ENCODE measurements at places on chromosomes 13 and 19. TPM values are rescaled to one million over a fixed set of nuclear protein-coding genes. Genes with fewer than 3 reads are reported as not detected.

TMPRSS9 gene
- total RNA-seq: not detected

GRCh38 chr13:107900775-107901174, 314.6 kb downstream of the LIG4 start:
- no peak for DNase-seq

GRCh38 chr13:97948041-97948440, 5.4 kb upstream of the IPO5 start:
- DNase-seq: peak; percentile 60

DNA sequence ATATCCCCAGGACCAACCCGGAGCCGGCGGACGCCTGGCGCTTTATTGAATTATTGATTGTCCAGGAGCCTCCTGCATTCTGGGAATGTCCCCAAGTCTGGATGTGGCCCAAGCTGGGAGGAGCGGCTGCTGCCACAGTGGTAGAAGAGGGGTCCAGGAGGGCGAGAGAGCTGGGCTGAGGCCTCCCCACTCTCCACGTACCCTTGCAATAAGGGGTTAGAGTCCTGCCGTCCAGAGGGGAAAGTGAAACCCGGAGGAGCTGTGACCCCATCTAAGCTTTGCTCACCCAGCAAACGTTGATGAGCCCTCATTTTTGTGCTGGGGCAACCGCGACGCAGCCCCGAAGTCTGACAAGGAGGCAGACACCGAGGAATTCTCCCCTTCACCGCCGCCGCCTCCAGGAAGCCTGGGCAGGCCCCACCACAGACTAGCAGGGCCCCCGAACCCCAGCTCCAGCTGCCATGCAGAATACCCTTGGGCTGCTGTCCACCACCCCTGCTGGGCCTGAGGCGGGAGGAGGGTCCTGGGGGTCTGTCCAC, 1.4 kb upstream of the C2CD4C start:
- peak; percentile 41 for DNase-seq

EXOC3L2 gene
- total RNA-seq: not detected

GRCh38 chr13:80022146-80022545, 318.8 kb downstream of the SPRY2 start:
- no peak for DNase-seq

TMEM238 gene
- total RNA-seq: not detected

DNA sequence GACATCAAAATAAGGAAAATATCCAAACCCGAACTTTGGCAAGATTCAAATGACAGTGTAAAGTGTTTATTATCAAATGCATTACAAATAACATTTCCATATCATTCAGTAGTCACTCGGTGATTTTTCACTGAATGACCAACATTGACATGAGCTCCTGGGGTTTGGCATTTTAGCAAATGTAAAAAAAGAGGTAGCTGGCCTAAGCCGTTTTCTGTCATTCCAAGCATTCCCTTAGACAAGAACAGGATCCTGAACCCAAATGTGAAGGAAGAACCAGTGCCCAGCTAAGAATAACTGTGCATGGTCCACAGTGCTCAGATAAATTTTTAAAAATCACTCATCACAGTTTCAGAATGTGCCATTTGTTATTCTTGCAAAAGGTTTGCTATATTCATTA, 327.9 kb downstream of the GPC6 start:
- DNase-seq: no peak

LGALS14 gene
- total RNA-seq: not detected

DNA sequence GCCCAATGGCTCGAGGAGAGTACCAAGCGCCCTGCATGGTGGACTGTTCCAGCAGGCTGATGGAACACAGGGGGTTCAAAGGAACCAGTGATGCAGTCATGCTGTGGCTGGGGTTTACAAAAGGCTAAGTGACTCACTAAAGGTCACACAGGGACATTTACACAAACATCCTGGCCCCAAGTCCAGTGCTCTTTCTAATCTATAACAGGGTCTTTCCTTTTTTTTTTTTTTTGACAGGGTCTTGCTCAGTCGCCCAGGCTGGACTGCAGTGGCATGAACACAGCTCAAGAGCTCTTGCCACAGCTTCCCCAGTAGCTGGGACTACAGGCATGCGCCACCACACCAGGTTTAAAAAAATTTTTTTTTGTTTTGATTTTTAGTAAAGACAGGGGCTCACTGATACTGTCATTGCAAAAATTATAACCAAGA, 2.8 kb upstream of the SLC25A15 start:
- DNase-seq: no peak

GRCh38 chr19:54434873-54435214, 14.2 kb upstream of the LENG8 start:
- DNase-seq: no peak

GRCh38 chr19:38665950-38666662, 18.7 kb downstream of the ACTN4 start:
- DNase-seq: peak; percentile 98

NAA16 gene
- 14.0 TPM for total RNA-seq

DNA sequence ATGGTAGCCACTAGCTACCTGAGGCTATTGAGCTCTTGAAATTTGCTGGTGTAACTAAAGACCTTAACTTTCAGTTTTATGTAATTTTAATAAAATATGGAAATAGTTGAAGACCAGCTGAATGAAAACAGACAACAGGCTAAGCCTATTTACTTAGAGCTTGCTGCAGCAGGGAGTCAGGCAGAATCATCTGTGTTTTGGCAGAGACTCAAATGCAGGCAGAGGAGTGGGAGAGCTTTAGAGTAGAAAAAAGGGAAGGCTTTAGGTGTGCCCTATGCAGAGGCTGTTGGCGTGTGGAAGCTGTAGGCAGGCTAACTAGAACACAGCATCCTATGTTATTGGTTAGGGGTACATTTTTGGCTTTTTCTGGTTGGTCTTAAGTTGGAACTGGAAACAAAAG, 304.9 kb upstream of the NBEA start:
- no peak for DNase-seq

DNA sequence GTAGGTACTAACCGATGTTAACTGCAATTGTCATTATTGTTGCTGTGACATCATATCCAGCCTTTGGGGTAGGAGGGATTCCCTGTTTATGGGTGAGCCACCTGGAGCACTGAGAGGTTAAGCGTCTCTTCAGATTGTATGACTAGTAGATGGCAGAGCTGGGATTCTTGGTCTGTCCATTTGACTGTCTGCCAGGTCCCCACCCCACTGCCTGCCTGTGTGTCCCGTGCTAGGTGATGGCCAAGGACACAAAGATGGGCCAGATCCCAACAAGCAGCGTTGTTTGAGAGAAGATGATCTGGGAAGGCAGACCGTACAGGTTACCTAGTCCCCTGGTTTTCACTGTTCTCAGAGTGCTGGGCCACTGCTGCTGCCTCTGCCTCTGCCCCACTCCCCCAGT, 16.6 kb downstream of the PPP2R1A start:
- DNase-seq: no peak

All from SJSA1 (cell line).